ENCODE measurements at places on chromosomes 12 and 14.

DNA sequence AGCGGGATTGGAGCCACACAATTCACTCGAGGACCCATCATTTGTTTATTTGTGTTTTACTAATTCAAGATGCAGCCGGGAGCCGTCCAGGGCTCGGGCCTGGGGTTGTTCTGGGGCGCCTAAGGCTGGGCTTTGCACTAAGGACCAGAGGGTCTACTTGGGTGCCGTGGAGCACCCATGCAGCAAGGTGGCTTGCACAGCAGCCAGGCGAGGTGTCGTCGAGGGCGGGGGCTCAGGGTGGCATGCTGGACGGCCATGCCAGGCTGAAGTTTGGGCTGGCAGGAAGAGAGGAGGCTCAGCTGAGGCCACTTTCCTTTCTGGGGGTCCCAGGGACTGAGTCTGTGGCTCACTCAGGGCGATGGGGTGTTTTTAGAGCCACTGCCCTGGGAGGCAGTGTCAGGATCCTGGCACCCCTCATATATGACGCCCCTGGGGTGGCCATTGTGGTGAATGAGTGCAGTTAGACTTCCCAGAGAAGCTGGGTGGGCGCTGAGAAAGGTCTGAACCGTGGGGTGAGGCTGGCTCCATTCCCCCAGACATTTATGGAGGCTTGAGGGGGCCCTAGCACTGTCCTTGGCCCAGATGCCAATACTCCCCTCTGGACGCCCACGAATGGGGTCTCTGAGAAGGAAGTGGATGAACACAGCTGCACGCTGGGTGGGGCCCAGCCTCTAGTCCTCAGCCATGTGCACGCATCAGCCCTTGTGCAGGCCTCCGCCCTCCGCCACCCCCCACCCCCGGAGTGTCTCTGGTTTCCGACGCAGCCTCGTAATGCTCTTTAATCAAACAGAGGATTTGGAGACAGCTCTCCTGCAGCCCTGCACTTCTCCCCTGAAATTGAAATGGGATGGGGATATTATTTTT, 11.3 kb downstream of the MEG3 start:
- DNase-seq, result peak; percentile 29

- no peak for DNase-seq
These were observed 27.0 kb upstream of the ESRRB start for GRCh38 chr14:76348898-76349297.

DNA sequence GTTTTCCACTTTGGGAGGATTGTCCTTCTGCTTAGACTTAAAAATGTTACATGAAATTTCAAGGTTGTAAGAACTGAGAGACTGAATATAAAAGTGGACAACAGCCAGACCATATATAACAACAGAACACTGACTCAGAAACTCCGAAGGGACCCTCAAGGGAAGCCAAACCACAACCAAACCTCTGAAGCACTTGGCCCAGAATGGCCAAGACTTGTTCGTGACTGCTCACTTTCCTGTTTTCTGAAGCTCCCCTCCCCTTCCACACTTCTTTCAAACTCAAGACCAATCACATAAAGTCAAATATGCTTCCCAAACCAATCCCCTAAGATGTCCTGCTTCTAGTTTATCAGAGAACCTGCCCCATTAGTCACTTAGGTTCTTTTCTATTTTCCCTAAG, 13.7 kb downstream of the OR6J1 start:
- DNase-seq, result no peak

DNA sequence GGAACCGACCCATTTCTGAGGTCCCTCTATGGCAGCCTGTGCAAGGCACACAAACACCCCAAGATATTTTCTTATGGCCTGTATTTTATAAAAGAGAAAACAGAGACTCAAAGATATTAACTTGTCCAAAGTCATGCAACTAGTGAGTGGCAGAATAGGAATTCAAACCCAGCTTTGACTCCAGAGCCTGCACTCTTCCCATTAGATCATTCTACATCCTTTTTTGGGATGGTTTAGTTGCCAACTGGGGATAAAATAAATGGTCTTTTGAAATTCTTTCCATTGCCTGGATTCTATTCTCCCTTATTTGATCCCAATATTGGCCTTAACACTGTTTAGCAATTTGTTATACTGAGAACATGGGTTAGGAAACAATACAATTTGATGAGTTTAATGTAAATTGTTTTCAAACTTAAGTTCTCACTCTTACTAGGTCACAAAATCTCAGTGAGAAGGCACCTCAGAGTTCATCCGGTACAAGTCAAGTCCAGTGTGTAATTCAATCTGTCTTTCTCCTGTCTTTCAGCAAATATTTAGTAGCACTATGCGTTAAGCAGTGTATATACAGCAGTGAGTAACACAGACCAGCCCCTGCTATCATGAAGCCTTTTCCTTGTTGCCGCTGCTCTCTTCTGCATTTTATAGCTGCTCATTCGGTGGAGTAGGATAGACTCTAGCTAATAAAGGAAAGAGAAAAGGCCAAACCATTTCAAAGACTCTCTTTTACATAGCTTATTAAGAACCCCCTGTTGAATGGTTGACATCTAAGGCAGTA, 162.1 kb upstream of the IFNG-AS1 start:
- no peak for DNase-seq

DNA sequence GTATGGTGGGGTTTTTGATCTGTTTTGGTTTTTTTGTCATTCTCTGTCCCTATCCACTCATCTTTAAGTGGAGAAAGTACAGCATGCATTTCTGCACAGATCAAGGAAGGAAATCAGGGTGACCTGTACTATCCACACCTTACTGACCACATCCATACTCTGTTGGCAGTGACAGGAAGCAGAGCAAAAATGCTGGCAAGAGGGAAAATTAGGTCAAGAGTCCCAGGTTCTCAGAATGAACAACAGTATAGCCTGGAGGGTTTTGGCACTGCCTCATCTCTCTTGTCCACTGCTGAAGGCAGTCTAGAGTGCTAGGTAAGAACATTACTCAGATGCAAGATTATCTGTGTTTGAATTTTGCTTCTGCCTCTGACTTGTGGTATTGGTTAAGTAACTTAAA, 70.7 kb downstream of the TAOK3 start:
- DNase-seq, result no peak

DNA sequence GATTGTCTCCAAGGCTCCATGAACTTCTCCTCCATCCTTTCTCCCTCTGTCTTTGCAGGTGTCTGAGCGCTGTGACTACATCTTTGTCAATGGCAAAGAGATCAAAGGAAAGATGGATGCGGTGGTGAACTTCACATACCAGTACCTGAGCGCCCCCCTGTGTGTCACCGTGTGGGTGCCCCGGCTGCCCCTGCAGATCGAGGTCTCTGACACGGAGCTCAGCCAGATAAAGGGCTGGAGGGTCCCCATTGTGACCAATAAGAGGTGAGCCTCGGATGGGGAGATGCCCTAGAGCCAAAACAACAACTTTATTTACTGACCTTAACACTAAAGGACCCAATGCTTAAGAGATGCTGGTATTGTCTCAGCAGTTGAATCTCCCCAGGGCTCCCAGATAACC, 130.0 kb downstream of the SLC15A4 start:
- no peak for DNase-seq

- DNase-seq, result no peak
These were observed 37.4 kb downstream of the SLC6A12 start for GRCh38 chr12:176321-177181.

- DNase-seq, result peak; percentile 46
These were observed 28.8 kb downstream of the SPRING1 start for GRCh38 chr12:116708826-116709756.

DNA sequence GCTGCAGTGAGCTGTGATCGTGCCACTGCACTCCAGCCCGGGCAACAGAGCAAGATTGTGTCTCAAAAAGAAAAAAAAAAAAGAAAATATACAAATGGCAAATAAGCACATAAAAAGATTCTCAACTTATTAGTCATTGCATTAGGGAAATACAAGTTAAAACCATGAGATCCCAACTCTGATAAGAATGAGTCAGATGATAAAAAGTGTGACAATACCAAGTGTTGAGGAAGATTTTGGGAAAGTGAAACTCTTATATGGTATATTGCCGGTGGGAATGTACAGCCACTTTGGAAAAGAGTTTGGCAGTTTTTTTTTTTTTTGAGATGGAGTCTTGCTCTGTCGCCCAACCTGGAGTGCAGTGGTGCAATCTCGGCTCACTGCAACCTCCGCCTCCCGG, 7.6 kb upstream of the PRPF40B start:
- no peak for DNase-seq

DNA sequence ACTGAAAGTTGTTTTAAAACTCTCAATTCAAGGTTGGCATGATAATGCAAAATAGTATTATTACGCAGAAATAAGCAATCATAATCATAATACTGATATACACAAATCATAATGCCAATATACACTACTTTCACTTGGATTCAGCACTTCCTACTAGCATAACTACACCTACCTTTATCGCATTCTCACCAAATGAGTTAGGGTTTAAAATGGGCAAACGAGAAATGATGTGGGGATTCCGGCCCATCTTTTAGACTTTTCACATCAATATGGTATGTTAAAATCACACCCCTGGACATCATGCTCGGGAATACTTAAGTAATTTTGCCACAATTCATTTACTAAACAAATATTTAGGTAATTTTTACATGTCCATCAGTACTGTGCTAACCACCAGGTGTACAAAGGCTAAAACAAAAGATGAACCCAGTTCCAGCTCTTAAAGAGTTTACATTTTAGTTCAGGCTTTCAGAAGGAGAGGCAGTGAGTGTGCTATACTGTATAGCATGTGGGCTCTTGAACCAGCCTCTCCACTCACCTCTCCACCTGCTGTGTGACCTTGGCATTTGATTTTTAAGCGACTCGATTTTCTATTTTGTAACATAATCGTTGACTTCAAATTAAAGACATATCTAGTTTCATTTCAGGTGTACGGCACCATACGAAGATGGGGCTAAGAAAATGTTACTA, 1.1 kb upstream of the USP15 start:
- no peak for DNase-seq

- DNase-seq, result no peak
These were observed 1.1 kb upstream of the ASPG start for GRCh38 chr14:104084251-104085002.

DNA sequence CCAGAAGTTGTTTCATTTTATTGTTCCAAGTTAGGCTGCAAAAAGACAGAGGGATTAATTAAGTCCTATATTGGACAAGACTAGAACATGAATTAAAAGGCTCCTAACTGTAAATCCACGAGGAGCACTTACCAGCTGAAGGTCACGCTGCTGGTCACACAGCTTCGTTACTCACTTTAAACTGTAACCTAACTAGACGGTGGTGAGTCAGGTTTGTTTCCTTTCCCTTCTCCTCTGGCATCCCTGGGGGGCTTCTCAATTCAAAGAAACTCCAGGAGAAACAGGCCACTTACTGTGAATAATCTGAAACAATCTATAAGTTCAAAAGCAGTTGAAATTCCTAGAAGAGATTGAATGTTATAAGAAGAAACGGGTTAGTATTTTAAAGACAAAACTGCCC, 331.4 kb downstream of the BCAT1 start:
- no peak for DNase-seq

DNA sequence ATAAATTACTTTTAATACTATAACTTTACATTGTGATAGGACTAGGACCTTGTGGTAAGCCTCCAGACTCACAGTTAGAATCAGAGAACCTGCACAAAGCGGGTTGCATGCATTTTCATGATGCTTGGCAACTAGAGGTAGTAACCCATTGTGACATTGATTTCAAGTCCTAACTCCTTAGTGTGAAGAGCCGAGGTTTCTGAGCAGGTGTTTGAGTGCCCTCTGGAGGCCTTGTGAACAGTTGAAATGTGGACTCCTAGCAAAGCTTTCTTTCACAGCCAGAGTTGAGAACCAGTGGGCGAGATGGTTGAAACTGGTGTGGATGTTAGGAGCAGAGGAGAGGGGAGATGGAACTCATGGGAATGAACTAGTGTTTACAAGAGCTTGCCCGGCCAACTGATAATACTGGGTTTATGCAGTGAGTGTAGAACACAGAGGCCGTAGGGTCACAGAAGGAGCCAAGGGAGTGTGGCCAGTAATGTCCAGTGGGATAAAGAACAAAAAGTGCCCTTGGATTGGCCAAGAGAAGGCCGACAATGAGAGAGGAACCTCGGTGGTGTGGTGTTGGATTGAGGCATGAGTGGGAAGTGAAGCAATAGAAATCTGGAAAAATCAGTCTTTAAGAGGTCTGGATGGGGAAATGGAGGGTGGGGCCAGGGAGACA, 10.9 kb downstream of the ZNF664 start:
- DNase-seq, result peak; percentile 51

DNA sequence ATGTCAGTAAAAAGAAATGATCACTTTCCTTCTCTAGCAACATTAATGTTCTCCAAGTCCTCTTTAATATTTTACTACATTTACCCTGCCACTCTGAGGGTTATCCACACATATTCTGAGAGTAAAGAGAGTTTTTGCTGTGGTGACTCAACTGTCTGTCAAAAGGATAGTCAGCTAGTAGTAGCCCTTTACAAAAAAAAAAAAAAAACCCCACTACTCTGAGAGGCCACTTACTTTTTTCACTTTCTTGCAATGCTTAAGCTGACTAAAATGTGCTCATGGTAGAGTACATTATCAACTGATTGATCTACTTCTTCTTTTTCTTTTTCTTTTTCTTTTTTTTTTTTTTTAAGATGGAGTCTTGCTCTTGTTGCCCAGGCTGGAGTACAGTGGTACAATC, 27.6 kb upstream of the PPM1A start:
- DNase-seq, result no peak

GRCh38 chr12:27425306-27425705, 21.2 kb upstream of the SMCO2 start:
- no peak for DNase-seq

DNA sequence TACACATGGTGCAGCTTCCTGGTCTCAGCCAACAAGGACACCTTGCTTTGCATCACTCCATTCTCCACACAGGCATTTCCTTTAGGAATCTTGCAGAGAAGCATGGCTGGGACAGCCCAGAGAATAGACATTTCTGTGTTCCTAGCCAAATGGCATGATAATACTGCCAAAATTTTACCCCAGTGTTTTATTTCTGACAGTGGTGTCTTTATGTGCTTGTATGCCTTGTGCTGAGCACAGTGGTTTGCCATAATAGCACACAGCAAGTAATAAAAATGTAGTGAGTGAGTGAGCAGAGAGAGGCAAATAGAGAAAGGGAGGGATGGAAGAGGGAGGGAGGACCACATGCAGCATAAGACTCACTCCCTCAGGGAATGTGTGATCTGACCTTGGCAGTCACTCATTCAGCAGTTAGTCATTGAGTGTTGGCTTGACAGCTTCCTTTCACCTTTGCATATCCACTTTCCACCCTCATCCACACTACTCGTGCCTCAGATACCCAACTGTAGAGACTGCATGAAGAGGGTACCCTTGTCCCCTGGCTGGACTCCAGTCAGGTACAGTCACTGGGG, 212.8 kb upstream of the CCDC196 start:
- no peak for DNase-seq

- no peak for DNase-seq
These were observed 75.4 kb downstream of the VCPKMT start for GRCh38 chr14:50040895-50041465.

DNA sequence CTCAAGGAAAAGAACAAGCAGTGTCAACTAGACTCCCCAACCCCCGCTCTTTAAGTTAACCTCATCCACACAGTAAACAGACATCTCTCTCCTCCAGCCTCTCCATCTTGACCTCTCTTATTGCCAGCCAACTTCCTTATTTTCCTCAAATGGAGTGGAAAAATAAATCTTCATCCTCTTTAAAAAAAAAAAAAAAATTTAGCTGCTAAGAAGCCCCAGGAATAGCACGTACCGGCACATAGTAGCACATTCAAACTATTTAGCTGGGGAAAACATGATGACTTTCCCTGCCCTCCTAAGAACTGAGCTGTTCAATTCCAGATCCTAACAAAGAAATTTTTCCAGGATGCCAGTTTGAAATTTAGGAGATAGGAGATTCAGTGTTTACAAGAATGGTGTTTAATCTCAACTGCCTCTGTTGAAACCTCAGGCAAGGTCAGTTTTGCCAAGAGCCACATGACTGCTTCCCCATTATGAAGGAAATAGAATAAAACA, 90.8 kb downstream of the EPS8 start:
- no peak for DNase-seq
